ENCODE measurements at places on chromosomes 13 and 19.

GRCh38 chr19:19371059-19371458 lies 34.4 kb upstream of the GATAD2A start:
- DNase-seq, result no peak

GRCh38 chr13:30415430-30416030 lies 6.8 kb upstream of the UBE2L5 start:
- DNase-seq, result no peak

DNA sequence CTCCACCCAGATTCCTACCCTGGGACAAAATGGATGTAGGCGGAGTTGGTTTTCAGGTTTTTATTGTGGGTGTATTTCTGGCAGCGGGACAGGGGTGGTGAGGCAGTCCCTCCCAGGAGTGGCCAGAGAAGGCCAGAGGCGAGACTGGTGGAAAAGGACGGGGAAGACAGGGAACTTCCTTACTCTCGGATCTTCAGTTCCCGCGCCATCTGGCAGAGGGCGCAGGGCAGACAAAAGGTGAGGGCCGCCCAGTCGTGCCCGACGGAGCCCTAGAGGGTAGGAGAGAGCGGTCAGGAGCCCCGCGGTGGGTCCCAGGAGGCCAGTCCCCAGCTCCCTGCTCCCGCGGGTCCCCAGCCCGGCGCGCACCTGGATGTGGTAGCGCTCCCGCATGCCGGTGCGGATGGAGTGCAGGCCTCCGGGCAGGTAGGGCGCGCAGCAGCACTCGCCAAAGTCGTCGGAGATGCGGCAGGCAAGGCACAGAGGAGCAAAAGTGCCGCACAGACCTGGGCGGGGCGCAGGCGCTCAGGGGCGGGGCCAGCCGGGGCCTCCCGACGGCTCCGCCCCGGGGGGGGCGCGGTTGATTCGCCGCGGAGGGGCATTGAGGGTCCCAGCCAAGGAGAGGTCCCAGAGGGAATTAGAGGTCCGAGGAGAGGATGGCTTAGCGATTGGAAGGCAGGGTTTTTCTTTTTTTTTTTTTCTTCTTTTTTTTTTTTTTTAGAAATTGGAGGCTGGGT lies 3.0 kb downstream of the CNFN start:
- DNase-seq, result peak; percentile 57

- DNase-seq, result no peak
Observed at GRCh38 chr13:43127827-43128226, 104.4 kb downstream of the DNAJC15 start.

- DNase-seq, result peak; percentile 86
Observed at GRCh38 chr19:1478934-1479707, at the start of gene C19orf25. Gene C19orf25, minus strand, starts transcription at chr19:1479215. Its CDS starts 312 bp downstream, at chr19:1478903.
